Gastroesophageal sphincter (tissue), 4 donors: ENCODE measurements at places on chromosomes 2 and 18.

GRCh38 chr2:197327472-197328098 is 17.0 kb upstream of the ANKRD44 start:
- no peak overlapping the region for H3K4me3 ChIP-seq
- no peak overlapping the region for H3K27ac ChIP-seq
- no peak for ATAC-seq
- no peaks in the 10 kb centered on the region for H3K36me3 ChIP-seq
- H3K27me3 ChIP-seq: peaks cover 8% of the 10 kb centered on the region
- H3K4me1 ChIP-seq: no peaks in the 10 kb centered on the region

DNA sequence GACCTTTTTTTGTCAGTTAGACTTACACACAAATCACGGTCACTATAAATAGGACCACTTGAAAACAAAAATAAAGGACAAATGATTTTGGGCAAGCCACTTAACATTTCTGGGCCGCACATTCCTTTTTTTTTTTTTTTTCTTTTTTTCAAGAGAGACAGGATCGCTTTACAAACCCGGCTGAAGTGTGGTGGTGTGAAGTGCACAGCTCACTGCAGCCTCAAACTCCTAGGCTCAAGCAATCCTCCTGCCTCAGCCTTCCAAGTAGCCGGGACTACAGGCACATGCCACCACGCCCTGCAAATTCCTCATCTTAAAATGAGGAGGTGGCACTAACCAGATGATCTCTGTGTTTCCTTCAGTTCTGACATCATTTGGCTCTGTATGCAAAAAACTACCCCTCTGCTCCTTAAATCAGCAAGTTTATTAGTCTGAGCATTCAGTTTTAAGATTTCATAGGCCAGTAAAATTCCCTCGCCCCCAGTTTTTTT is 28.3 kb upstream of the MRO start:
- H3K36me3 ChIP-seq: no peaks in the 10 kb centered on the region
- H3K4me3 ChIP-seq: no peak overlapping the region
- no peaks in the 10 kb centered on the region for H3K27me3 ChIP-seq
- ATAC-seq: no peak
- no peaks in the 10 kb centered on the region for H3K4me1 ChIP-seq

DNA sequence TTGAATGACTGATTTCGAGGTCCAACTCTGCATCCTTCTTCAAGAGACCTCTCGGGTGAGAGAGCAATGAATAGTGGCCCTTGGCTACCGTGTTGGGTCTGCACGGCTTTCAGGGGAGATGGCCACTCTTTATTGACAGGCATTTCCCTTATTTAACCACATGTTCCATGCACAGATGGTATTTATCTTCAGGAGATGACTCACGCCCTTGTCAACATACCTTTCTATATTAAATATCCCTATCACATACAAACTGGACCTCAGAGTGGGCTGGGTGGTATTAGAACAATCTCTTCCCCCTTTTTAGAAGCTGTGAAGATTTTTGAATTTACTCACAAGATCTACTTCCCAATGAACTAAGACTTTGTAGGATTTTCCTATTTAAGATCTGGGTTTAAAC is 109.6 kb upstream of the CDC42EP3 start:
- H3K4me3 ChIP-seq: no peak overlapping the region
- H3K27ac ChIP-seq: peak overlapping the region; percentile 83
- ATAC-seq: no peak
- no peaks in the 10 kb centered on the region for H3K27me3 ChIP-seq

DNA sequence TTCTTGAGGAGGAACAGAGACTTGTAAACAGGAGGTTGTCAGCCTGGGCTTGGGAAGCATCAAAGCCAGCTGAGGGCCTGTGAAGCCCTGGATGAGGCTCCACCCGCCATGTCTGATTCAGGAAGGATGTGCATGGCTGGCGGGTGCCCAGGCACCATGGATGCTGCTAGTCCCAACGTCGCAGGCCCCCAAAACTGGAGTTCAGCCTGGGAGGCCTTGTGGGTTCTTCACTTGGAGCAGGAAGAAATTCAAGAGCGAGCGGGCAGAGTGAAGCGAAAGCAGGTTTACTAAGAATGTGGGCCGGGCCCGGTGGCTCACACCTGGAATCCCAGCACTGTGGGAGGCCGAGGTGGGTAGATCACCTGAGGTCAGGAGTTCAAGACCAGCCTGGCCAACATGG is 12.1 kb upstream of the PXDN start:
- no peaks in the 10 kb centered on the region for H3K36me3 ChIP-seq
- no peaks in the 10 kb centered on the region for H3K4me1 ChIP-seq
- no peak for ATAC-seq
- no peak overlapping the region for H3K27ac ChIP-seq

GRCh38 chr2:130828461-130828860 is 8.3 kb upstream of the ARHGEF4 start:
- no peak for ATAC-seq
- peaks cover 17% of the 10 kb centered on the region for H3K27me3 ChIP-seq
- H3K36me3 ChIP-seq: no peaks in the 10 kb centered on the region
- no peaks in the 10 kb centered on the region for H3K4me1 ChIP-seq
- no peak overlapping the region for H3K27ac ChIP-seq

DNA sequence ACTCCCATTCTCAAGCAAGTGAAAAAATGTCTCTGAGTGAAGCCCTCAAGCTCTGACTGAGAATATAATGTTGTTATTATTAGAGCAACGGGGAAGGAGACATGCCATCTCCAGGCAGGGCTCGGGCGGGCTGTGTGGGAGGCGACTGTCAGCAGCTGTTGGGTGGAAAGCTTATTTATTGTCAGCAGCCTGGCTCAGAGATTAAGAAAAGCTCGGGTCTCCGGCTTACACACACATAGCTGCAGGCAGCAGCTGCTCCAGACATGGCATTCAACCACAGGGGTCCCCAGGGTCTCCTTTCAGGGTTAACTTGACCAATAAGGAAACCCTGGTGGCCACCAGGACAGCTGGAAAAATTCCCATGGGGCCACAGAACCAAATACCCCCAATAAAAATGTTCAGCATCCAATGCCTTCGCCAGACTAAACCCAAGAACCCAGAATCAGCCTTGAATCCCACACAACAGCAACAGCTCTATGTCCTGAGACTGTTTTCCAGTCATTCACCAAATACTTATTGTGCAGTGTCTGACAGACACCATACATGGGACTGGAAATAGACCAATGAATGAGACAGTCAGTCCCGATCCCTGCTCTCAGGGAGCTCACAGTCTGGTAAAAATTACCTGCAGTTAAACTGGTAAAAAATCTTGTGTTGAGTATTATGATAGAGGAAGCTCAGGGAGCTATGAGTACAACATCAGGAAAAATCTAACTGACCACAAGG is 70.5 kb upstream of the RTN4 start:
- no peak for ATAC-seq
- H3K36me3 ChIP-seq: no peaks in the 10 kb centered on the region
- no peak overlapping the region for H3K4me3 ChIP-seq
- H3K27ac ChIP-seq: peak overlapping the region; percentile 72
- H3K4me1 ChIP-seq: peaks cover 19% of the 10 kb centered on the region

DNA sequence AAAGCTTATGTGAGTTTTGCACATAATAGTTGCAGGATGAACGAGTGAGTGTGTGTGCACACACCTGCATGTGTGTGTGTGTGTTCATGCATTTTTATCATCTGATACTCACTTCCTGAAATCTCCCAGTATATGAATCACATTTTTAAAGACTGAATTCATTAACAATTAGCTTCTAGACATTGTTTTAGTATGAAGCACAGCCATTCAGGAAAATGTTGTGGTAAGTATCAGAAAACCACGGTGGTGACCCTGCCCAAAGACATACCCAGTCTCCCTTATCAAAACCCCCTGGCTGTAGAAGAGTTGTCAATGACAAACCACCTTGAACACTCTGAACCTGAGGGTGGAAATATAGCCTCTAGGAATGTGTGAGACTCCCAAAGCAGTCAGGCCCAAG is 220.8 kb downstream of the ALK start:
- no peak overlapping the region for H3K4me3 ChIP-seq
- no peaks in the 10 kb centered on the region for H3K36me3 ChIP-seq
- no peaks in the 10 kb centered on the region for H3K27me3 ChIP-seq

DNA sequence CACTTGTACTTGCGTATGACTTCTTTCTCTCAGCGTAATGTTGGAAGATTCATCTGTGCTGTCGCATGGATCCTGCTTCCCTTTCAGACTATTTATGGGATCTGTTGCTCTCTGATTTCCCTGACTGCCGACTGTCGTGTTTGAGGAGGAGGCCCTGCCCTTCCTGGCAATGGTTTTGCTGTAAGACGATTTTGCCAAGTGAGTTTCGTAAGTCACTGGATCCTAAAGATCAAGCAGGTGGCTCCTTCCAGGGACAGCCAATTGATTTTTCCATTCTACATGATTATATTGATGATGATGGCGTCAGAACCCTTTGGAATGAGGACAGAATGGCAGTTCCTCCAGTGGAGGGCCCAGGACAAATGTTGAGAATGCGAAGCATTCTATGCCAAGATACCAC is 8.7 kb upstream of the B3GNT2 start:
- H3K36me3 ChIP-seq: no peaks in the 10 kb centered on the region
- no peak overlapping the region for H3K4me3 ChIP-seq

- no peak overlapping the region for H3K4me3 ChIP-seq
- H3K27ac ChIP-seq: no peak overlapping the region
- H3K27me3 ChIP-seq: no peaks in the 10 kb centered on the region
- ATAC-seq: no peak
- peaks cover 6% of the 10 kb centered on the region for H3K4me1 ChIP-seq
These were observed 80.1 kb upstream of the FOSL2 start for GRCh38 chr2:28312307-28313219.

GRCh38 chr18:73669297-73669696 is 478.3 kb downstream of the FBXO15 start:
- H3K27ac ChIP-seq: no peak overlapping the region
- no peaks in the 10 kb centered on the region for H3K36me3 ChIP-seq
- H3K4me1 ChIP-seq: no peaks in the 10 kb centered on the region

DNA sequence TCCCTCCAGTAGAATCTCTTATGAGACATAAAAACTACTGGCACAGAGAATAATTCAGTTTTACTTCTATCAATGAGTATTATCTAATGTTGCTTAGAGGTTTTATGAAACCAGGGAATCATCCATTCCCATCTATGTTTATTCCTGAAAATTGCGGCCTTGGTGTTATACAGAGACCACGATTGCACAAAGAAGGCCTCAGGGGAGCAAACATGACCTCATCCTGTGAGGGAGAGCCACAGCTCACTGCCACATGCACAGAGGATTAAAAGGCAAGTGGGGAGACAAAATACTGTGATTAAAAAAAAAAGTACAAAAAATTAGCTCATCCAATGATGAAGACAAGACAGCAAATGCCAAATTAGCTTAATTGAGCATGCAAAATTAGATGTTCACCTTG is 111.8 kb upstream of the SLC35G4 start:
- no peak for ATAC-seq
- H3K36me3 ChIP-seq: no peaks in the 10 kb centered on the region
- peaks cover 13% of the 10 kb centered on the region for H3K4me1 ChIP-seq

- no peak overlapping the region for H3K27ac ChIP-seq
- H3K4me3 ChIP-seq: no peak overlapping the region
- ATAC-seq: peak; percentile 55
- peaks cover 39% of the 10 kb centered on the region for H3K4me1 ChIP-seq
- no peaks in the 10 kb centered on the region for H3K27me3 ChIP-seq
These were observed 109.1 kb downstream of the SMAD7 start for GRCh38 chr18:48841381-48842258.

- peaks cover 28% of the 10 kb centered on the region for H3K4me1 ChIP-seq
- no peak for ATAC-seq
- H3K27me3 ChIP-seq: no peaks in the 10 kb centered on the region
- no peaks in the 10 kb centered on the region for H3K36me3 ChIP-seq
These were observed 35.6 kb upstream of the LPIN1 start for GRCh38 chr2:11710632-11711353.

- H3K36me3 ChIP-seq: no peaks in the 10 kb centered on the region
- H3K4me3 ChIP-seq: no peak overlapping the region
- no peak for ATAC-seq
- no peak overlapping the region for H3K27ac ChIP-seq
- H3K27me3 ChIP-seq: peaks cover 19% of the 10 kb centered on the region
These were observed 123.6 kb downstream of the TWIST2 start for GRCh38 chr2:238971318-238972145.

GRCh38 chr18:58755304-58756010 is 84.2 kb downstream of the MALT1 start:
- no peaks in the 10 kb centered on the region for H3K4me1 ChIP-seq
- peaks cover 24% of the 10 kb centered on the region for H3K27me3 ChIP-seq
- H3K4me3 ChIP-seq: no peak overlapping the region
- ATAC-seq: no peak
- no peak overlapping the region for H3K27ac ChIP-seq

DNA sequence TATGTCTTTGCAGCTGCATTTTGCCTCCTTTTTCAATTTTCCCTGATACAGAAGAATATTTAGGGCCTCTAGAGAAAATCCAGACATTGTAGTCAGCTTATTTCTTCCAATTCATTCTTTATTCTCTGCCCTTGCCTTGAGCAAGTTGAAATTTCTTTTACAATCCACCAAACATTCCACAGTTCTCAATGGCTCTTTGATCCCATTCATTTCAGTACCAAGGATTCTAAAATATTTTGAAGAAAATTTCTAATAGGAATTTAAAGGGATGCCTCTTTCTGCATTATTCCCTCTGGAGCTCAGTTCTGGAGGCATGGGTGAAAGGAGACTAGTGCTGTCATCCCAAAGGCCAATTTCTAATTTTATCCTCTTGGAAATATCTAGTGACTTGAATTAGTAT is 61.2 kb downstream of the COL5A2 start:
- H3K27ac ChIP-seq: no peak overlapping the region
- no peak overlapping the region for H3K4me3 ChIP-seq
- peaks cover 38% of the 10 kb centered on the region for H3K4me1 ChIP-seq
- no peaks in the 10 kb centered on the region for H3K36me3 ChIP-seq
- ATAC-seq: no peak

DNA sequence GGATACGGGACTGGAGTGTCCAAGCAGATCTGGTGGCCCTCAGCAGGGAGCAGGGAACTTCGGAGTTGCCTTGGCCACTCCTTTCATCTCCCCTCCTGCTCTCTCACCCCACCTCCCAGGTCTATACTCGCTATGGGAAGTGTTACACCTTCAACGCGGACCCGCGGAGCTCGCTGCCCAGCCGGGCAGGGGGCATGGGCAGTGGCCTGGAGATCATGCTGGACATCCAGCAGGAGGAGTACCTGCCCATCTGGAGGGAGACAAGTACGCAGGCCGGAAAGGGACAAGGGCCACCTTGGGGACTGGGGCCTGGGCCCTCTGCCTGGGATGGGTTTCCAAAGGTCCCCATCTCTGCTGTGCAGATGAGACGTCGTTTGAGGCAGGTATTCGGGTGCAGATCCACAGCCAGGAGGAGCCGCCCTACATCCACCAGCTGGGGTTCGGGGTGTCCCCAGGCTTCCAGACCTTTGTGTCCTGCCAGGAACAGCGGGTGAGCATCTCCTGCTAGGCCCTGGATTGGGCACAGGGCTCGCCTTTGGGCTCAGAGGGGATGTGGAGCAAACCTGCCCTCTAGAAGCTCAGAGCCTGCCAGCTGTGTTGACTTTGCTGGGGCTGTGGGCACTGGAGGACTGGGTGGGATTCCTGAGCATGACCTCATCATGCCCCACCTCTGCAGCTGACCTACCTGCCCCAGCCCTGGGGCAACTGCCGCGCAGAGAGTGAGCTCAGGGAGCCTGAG is 11.8 kb downstream of the CHPF start:
- no peak overlapping the region for H3K27ac ChIP-seq
- peaks cover 37% of the 10 kb centered on the region for H3K27me3 ChIP-seq
- ATAC-seq: no peak
- H3K4me3 ChIP-seq: no peak overlapping the region
- no peaks in the 10 kb centered on the region for H3K36me3 ChIP-seq
